ENCODE measurements at places on chromosomes 1 and 21.

GRCh38 chr21:32413015-32413504, 554 bp downstream of the EVA1C start:
- peak; percentile 42 for DNase-seq

DNA sequence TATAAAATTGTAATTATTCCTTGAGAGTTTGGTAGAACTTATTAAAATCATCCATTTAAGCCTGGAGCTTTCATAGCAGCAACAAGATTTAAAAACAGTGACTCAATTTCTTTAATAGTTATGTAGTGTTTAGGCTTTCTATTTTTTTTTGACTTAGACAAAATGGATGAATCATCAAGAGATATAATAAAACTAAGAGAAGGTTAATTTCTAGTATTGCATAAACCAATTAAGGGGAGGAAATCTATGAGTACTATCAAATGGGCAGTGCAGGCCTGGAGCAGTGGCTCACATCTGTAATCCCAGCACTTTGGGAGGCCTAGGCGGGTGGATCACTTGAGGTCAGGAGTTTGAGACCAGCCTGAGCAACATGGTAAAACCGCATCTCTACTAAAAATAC, 416.3 kb upstream of the USP24 start:
- DNase-seq, result no peak

GRCh38 chr1:37477198-37477931, 3.0 kb downstream of the ZC3H12A start:
- no peak for DNase-seq

- no peak for DNase-seq
These were observed 19.5 kb upstream of the COL6A2 start for GRCh38 chr21:46078322-46078977.

- no peak for DNase-seq
These were observed 36.8 kb upstream of the RALGPS2 start for GRCh38 chr1:178688244-178688643.

DNA sequence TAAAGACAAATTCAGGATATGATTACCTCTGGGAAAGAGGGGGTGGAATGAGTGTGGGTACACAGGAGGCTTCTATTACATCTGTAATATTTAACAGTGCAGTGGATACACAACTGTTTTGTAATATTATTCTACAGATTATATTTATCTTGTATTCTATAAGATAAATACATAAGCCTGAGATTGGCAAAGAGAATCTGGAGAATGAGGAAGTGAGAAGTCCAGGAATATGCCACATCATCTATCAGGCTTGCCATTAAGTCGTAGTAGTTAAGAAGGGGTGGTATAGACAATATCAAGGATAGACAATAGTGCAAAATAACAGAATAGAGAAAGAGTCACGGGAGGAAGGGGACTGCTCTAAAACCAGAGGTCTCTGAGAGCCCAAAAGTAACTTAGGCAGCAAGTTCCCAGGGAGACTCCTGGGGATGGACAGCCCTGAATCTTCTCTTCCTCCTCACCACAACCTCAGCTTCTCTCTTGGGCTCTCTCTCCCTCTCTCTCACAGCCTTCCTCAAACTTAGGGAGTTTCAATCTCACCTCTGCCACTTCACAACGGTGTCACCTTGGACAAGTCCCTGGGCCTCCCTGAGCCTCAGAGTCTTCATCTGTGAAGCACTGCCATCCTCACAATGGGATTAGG, 14.0 kb upstream of the PTAFR start:
- DNase-seq, result no peak

DNA sequence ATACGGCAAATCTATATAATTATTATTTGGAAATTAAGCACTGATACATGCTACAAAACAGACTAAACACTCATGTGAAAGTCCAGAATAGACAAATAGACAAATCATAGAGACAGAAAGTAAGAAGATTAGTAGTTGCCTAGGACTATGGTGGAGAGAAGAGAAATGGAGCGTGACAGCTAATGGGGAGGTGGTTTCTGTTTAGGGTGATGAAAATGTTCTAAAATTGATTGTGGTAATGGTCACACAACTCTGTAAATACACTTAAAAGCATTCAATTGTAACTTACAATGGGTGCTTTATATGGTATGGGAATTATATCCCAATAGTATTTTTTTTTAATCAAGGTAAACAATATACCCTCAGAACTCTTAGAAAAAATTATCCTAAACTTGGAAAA, 20.4 kb upstream of the ITLN2 start:
- no peak for DNase-seq

DNA sequence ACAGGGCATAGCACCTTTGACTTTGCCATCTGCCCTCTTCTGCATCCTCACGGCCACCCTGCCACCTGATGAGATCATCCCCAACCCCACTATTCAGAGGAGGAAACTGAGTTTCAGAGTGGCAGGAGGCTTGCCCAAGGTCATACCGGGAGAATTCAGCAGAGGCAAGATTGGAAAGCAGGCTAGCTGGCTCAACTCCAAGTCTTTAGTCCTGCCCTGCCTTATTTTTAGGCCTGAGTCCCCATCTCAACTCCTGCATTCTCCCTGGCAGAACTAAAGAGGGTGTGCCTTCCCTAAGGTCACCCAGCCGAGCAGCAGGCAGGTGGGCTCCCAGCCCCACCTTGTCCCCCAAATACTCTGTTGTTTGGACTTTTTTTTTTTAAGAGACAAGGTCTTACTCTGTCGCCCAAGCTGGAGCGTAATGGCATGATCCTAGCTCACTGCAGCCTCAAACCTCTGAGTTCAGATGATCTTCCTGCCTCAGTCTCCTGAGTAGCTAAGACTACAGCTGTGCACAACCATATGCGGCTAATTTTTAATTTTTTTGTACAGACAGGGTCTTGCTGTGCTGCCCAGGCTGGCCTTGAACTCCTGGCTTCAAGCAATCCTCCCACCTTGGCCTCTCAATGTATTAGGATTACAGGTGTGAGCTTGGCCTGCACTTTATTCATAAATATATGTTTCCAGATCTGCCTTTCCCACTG, 13.8 kb upstream of the FGR start:
- DNase-seq, result no peak

DNA sequence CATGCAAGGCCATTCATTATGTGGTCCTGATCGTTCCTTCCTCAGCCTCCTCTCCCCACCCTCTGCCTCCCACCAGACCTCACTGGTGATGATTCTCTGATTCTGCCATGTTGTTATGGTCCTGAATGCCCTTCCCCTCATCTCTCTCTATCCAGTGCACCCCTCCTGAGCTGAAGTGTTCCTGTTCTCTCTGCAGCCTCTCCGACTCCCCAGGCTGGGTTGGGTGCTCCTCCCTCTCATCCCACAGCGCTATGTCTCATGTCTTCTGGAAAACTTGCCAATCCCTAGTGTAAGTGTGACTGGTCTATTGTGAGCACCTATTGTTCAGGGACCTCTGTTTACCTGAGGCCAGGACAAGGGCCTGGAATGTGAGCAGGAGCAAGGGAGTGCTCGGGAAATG, 11.1 kb upstream of the PEF1 start:
- no peak for DNase-seq

DNA sequence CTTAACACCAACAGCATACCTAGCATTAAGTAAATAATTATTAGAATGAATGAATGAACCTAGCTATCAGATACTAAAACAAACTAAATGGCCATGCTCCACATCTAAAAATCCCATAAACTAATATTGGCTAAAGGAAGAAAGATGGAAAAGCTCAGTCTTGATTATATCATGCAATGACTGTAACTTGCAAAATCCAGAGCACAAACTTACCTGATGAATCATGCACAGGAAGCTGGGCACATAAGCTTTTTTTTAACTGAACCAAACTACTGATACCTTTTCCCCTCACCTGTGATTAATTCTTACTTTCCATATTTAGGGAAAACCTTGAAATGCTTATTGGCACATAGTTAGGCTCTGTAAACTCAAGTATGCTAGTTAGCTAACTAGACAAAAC, 70.2 kb downstream of the KIF14 start:
- DNase-seq, result no peak

GRCh38 chr1:57192222-57192621, 226.4 kb upstream of the C8B start:
- DNase-seq, result no peak

- no peak for DNase-seq
These were observed 190.5 kb downstream of the APP start for GRCh38 chr21:25979845-25980616.

GRCh38 chr1:206792939-206793607, 20.8 kb upstream of the IL10 start:
- DNase-seq, result no peak

DNA sequence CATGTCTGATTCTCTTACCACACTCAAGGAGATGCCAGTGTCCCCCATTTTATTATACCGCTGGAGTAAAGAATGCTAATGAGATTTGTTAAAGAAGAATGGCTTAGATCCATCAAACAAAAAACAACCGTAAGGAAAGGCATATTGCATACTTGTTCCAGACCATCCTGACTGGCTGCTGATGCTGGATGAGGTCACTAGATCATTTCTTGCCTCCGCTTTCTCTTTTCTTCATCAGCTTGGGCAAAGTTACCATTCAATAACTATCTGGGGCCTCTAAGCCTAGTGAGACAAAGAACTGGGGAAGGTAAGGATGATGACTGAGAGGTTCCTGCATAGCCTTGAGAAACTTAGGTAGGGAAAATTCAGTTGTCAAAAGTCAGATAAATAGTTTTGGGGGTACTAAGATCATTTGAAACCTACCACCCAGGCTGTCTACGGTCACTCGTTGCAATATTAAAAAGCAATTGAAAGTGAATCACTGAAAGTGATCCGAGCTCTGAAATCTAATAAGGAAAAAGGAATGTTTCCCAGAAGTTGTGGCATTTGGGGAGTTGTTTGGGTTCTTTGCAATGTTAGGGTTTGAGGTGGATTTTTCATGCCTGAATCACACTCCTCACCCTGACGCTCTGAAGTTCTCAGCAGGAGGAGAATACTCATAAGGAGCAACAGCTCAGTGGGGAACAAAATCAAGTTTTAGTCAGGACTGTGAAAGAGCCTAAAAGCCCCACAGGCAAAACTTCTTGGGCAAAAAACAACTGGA, 176.8 kb downstream of the HHIPL2 start:
- no peak for DNase-seq

DNA sequence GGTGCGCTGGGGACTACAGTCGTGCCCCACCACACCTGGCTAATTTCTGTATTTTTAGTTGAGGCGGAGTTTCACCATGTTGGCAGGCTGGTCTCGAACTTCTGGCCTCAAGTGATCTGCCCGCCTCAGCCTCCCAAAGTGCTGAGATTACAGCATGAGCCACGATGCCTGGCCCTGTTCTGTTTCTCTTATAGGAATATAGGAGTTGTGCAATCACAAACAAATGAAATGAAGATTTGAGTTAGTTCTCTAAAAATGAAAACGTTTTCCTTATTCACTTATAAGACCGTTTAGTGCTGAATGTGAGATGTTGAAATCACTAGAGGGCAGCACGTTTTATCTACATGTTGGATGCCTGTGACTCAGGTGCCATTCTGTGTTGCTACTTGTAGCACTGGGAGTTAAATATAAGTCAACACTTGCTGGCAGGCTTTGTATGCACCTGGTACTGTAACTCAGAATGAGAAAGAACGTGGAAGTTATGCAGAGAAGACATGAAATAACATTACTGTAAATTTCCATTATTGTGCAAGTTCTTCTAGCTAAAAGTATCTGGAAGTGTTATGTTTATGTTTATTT, 45.8 kb downstream of the MIGA1 start:
- DNase-seq, result no peak

- DNase-seq, result no peak
These were observed 219.5 kb downstream of the HLX start for GRCh38 chr1:221098471-221099405.

DNA sequence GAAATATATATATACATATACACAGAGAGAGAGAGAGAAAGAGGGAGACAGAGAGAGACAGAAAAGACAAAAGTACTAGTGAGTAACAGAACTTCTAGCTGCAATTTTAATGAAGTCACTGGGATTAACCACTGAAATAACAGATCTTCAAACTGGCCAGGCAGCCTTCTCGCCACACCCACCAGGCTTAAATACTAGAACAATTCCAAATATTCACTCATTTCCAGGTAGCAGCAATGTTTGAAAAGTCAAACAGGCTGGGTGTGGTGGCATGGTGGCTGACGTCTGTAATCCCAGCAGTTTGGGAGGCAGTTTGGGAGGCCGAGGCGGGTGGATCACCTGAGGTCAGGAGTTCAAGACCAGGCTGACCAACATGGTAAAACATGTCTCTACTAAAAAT, 5.2 kb downstream of the PRDX1 start:
- DNase-seq, result no peak

DNA sequence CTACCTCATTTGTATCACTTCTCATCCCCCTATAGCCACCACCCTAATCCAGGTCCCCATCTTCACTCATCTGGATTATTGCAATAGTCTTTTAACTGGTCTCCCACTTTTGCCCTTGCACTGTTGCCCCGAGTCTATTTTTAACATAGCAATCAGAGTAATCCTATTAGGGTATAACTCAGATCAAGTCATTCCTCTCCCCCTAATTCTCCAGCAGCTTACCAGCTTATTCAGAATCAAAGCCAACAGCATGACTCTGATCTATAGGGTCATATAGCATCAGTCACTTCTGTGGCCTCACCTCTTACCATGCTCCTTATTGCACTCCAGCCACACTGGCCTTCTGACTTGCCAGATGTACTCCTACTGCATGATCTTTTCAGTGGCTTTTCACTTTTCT, 140.7 kb downstream of the PAPPA2 start:
- DNase-seq, result no peak

DNA sequence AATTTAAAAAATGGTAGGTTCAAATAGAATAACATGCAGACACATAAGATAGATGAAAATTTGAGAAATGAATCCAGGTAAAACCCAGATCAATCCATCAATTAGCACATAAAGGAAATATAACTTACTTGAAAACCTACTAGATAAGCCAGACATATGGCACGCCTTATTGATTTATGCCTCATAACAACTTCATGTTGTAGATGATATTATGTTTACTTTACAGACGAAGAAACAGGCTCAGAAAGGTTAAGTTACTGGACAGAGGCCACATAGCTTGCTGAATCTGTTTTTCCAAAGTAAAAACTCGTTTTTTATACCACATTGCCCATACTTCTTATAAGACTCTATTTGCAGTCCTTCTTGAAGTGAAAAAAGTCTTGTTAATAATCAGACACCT, 22.1 kb upstream of the NCF2 start:
- no peak for DNase-seq

DNA sequence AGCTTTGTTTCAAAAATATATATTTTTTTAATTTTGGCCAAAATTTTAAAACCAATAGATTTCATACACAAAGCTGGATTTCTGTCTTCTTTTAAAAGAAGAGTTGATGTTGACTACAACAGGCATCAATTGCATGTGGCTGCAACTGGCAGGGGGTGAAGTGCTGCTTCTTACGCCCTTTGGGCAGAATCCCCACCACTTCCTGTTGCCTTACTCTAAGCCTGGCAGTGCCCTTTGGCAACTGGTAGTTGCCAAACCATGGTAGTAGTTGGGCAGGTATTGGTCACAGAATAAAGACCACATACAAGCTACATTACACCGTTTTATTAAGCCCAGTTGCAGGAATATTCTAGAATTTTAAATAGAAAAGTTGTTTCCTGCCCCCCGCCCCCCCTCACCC, 17.0 kb downstream of the LAMC2 start:
- no peak for DNase-seq

DNA sequence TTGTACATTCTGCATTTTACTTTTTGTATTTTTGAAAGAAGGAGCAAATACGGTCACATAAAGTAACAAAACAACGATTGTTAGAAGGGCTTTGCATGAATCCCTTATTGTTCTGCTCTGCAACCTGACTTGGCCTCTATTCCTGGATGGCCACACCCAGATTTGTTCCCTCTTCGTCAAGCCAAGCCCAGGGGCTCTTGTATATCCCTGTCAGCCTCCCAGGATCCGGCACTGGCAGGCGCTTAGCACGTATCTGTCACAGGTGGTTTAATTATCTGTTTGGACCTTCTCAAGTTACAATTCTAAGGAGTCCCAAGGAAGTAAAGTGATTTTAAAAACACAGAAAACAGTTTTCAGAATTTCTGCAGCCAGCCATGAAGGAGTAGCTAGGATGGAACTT, 28.0 kb downstream of the CRYAA start:
- peak; percentile 20 for DNase-seq

Data from globus pallidus (tissue), 1 donor.